Renal pelvis (tissue), 12 donors: ENCODE measurements at places on chromosomes 11 and 22.

- no peak for DNase-seq
Measured at GRCh38 chr22:29165321-29166060, 40.2 kb upstream of the EMID1 start.

GRCh38 chr22:47301820-47302475 is 539.5 kb downstream of the TBC1D22A start:
- no peak for DNase-seq

DNA sequence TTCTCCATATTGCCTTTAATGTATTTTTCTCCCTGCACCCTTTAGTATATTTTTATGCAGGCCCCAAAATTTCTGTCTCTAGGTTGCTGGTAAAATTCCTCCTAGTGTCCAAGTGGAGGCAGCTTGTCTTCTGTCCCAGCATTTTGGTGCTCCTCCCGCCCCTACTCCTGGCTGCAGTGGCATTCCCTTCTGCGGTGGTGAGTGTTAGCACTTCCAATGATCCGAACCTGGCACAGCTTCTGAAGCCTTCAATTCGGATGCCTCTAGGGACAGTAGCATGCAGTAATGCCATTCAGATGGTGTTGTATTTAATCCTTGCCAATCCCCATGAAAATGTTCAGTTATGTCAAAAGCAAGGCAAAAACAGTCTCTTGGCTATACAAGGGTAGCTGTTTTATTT is 5.9 kb downstream of the YWHAH start:
- DNase-seq, result no peak

DNA sequence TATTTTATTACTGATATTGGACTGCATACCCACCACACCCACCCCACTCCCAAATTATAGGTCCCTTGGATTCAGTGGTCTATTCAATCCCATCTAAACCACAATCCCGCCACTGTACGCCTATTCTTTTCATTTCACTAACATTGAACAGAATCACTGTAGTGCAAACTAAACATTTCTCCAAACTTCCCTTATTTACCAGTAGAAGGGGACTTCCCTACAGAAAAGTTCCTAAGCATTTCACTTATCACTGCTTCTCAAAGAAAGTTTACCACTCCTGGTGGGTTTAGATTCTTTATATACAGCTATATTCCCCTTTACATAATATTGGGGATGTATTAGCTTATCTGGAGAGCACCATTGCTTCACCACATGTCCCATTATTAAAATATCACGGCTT is 29.3 kb downstream of the OR8B12 start:
- no peak for DNase-seq

DNA sequence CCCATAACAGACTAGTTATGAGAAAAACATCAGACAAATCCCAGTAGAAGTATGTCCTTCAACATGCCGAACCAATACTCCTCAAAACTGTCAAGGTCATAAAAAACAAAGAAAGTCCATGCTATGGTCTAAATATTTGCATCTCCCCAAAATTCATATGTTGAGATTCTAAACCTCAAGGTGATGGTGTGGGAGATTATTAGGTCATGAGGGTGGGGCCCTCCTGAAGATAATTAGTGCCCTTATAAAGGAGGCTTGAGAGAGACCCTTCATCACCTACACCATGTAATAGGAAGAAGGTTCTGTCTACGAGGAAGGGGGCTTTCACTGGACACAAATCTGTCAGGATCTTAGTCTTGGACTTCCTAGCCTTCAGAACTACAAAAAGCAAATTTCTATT is 118.6 kb upstream of the GUCY1A2 start:
- DNase-seq, result no peak

- DNase-seq, result no peak
Measured at GRCh38 chr11:121634889-121635288, 182.1 kb upstream of the SORL1-AS1 start.

DNA sequence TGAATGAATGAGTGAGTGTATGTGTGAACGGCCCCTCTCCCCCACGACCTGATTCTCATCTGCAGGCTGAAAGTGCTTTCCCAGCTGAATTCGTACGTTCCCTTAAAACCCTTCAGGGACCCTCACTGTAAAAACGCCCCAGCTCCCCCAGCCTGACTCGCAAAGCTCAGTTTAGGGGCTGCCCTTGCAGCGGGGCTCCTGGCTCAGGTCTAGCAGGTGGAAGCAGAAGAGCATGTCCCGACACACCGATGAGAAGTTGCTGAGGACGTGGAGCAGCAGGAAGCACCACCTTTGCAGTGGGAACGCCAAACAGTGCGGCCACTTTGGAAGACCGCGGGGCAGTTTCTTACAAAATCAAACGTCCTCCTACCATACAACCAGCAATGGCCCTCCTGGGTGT is 3.6 kb upstream of the MRPL23 start:
- no peak for DNase-seq

DNA sequence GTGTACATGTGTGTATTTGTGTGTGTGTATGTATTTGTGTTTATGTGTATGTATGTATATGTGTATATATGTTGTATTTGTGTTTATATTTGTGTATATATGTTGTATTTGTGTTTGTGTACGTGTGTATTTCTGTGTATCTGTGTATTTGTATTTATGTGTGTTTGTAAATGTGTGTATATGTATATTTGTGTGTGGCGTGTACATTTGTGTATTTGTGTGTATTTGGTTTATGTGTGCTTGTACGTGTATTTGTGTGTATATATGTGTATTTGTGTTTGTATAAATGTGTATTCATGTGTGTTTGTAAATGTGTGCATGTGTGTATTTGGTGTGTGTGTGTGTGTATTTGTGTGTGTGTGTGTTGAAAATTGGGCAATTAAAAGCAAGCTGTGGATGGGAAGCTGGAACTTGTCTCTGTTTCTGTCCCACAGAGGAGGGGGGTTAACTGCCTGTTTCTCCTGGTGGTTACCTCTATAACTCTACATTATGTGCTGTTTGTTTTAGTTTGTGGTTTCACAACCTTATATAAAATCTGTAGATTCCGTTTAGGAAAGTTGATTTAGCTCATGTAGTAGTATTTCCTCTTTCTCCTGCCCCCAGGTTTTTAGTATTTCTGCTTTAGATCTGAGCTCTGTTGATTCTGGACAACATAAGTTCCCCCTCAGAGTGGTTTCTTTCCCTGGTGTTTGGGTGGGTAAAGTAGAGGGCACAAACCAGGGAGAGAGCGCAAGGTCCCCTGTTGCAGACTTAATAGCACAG is 28.9 kb downstream of the AP2A2 start:
- no peak for DNase-seq

DNA sequence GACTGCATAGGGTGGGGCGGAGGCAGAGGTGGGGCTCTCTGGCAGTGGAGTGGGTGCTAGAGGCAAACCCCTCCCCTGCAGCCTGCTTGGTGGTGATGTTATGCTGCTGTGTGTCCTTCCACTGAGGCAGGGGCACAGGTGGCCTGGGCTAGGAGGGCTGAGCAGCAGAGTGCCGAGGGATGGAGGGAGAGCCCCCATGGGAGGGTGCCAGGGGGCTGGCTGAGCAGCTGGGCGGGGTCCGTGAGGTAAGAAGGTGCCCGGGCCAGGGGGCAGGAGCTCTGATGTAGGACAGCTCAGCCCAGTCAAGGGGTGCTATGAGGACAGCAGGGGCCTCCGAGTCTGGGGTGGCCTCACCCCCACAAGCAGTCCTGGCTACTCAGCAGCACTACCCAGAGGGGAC is 4.2 kb downstream of the CLDN5 start:
- DNase-seq, result no peak

DNA sequence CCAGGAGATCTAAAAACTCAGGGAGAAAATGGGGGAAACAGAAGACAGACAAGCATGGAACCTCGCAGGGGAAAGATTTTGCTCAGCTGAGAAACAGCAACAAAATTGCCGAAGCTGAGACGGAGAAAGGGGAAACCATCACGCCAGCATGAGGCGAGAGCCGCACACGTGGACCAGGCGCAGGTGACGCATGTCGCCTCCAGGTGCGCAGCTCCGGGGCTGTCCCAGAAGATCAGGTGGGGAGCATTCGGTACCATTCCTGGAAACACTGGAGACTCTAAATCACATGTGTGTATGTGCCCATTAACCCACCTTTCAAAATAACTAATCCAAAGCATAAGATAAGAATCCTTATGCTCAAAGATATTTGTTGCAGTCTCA is 121.7 kb downstream of the BRD1 start:
- DNase-seq, result no peak

DNA sequence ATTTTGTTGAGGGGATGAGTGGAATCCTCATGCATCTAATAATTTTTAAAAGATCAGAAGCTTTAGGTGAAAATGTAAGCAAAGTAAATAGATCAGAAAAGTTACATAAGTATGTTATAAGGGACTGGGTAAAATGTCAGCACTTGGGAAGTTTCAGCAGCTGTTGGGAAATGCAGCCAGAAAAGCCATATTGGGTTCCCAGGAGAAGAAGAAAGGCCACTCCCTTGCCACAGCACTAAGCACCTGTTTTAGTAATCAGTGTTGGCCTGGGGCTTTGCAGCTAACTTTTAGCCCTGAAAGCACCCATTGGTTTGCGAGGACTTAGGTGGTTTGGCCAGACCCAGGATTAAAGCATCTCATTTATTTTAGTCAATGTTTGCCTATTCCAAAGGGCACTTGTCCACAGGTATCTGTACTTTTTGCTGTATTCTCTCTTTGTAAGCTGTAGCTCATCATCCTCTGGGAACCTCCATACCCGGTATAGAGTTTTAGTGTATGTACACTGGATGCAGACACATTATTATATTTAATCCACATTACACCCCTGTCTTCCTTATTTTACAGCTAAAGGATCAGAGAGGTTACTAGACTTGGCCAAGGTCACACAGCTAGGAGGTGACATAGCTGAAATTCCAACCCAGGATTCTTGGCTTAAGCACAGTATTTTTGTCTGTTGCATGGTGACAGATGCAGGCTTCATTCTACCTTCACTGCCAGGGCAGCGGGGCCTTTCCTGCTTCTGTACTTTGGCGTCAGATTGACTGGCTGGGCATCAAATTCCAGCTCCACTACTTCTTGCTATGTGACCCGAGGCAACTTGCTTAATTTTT is 127.7 kb upstream of the SESN3 start:
- DNase-seq, result no peak

- DNase-seq, result no peak
Measured at GRCh38 chr11:115284773-115285172, 219.4 kb downstream of the CADM1 start.

- no peak for DNase-seq
Measured at GRCh38 chr11:74443071-74443864, 24.1 kb downstream of the KCNE3 start.

DNA sequence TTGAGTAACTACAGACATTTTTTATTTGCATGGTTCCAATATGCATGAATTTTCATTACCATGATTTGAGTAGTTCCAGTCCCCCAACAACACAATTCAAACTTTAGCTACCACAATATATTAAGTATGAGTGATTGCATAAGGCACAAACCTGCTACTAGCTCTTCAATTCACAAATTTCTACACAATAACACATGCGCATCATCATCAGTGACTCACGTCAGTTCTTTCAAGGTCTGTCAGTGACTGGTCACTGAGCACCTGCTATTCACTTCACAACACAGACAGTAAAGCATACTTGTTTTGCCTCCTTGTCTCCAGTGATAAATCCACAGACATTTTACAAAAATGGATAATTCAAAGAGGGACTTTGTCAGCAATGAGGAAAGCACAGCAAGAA is 435.1 kb upstream of the CCDC90B start:
- no peak for DNase-seq

DNA sequence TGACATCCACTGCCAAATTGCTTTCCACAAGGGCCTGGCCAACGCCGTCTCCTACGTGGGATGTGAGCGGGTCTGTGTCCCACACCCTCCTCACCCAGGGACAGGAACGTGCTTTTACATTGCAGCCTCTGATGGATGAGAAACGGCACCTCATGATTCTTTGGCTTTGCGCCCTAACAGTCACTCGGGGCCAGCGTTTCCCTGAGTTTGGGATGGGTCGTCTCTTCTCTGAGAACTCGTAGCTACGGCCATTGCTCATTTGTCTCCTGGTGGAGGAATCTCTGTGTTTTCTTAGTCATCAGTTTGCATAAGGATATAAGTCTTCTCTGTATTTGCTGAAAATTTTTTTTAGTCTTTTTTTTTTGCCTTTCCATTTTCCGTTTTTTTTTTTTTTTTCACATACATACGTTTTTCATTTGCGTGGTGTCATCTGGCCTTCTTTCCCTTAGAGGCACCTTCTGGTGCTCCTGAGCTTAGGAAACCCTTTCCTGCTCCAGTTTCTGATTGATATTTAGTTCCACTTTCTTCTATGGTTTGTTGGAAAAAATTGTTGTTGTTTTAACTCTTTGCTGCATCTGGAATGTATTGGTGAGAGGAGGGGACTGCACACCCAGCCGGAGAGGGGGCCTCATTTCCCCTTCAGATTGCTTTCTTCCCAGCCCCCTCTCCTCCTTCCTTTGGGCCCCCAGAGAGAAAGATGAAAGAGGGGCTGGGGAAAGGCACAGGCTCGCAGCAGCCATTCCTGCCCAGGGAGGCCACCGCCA is 12.0 kb downstream of the TNNT3 start:
- DNase-seq, result peak; percentile 29

- peak; percentile 62 for DNase-seq
Measured at GRCh38 chr22:39655831-39656230, 85.3 kb downstream of the CACNA1I start.

GRCh38 chr22:26321469-26321913 is 107.6 kb upstream of the ASPHD2 start:
- DNase-seq, result no peak

- DNase-seq, result no peak
Measured at GRCh38 chr11:27618281-27618915, 81.9 kb downstream of the BDNF start.

- DNase-seq, result peak; percentile 22
Measured at GRCh38 chr11:43358279-43358800, 380 bp upstream of the TTC17 start.

DNA sequence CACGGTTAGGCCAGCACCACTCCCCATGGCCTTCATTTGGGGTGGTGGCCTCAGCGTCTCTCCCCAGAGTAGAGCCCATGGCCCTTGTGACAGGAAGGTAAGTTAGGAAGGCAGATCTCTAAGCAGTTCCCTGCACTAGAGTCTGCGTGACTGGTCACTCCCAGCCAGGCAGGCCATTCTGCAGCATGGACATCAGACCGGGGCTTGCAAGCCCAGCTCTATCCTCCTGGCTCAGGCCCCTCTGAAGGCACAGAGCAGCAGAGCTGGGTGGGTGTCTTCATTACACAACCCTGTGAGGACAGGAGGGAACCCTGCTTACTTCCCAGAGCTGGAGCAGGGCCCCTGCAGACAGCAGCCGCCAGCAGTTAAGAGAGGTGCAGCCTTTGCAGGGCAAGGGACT is 77.3 kb downstream of the PIWIL3 start:
- no peak for DNase-seq

DNA sequence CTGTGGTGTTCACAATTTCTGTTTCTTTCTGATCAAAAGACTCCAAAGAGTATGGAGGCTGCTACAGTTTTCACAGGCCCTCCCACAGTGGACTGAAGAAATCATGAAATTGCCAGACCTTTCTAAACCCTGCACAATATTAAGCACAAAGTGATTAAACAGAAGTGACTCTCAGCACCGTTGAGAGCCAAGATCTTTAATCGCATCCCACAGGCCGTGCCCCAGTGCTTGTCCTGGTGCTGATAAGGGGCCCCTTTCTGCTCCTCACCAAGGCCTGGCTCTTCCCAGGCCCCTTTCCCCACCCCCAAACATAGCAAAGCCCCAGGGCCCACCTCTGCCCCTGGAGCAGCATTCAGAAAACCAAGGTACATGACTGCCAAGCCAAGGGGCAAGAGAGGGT is 57.4 kb upstream of the BMAL1 start:
- no peak for DNase-seq

GRCh38 chr11:32713496-32713895 is 81.0 kb downstream of the CCDC73 start:
- peak; percentile 9 for DNase-seq

- no peak for DNase-seq
Measured at GRCh38 chr11:12690663-12691062, 16.4 kb downstream of the TEAD1 start.

- DNase-seq, result no peak
Measured at GRCh38 chr11:114181195-114181594, 115.0 kb upstream of the NNMT start.
